Type B pancreatic cell (in vitro differentiated cells): ENCODE measurements at places on chromosomes 12 and 14.

DNA sequence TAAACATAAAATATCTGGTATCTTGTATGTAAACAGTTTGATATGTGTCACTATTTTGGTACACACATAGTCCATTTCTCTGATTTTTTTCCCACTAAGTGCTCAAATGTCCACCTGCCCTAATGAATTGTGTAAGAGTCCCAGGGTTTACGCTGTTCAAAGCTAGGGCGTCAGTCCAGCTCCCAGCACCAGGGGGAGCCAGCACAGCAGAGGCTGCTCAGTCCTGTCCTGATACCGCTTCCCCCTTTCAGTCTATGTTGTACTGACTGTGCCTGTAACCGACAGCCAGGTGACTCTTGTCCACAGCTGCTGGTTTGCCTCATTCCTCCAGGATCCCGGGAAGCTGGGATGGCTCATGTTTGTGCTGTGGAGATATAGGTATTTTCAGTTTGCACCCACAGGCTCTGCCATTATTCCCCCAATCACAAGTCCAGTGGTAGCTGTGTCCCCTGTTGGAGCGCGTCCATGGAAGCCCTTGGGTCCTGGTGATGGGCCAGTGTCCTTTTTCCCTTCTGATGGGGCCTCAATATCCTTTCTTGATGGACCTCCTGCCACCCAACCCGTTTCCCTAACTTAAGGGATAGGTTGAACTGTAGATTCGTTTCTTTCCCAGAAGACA lies 242.0 kb downstream of the NEDD1 start:
- peak; percentile 71 for DNase-seq

DNA sequence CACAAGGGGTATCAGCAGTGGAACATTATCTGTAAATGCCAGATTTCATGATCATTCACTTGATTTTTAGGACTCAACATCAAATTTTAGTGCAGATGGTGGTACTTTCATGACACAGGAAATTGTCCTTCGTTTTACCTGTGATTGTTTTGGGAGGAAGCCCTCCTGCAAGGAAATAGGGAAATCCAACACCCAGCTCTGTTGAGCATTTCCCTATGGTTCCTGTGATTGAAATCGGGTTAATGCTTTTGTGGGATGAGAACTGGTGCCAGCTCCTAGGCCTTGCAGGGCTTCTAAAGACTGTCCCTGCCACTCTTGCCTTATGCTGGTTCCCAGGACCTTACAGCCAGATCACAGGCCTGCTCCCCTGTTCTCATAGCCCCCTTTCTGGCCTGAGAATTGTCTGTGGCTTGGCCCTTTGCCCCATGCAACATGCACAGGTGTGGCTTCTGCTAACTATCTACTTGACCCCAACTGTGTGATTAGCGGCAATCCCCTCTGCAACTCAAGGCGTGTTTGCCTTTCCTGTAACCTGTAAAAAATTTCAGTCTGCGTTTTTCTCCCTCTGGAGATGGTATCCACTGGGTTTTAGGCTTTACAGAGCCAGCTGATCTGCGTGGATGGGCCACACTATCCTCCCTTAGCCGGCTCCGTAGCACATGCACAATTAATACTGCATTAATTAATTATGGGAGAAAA lies 112.5 kb downstream of the ETV6 start:
- DNase-seq = no peak

GRCh38 chr12:114190971-114191370 lies 215.0 kb downstream of the TBX5 start:
- no peak for DNase-seq

DNA sequence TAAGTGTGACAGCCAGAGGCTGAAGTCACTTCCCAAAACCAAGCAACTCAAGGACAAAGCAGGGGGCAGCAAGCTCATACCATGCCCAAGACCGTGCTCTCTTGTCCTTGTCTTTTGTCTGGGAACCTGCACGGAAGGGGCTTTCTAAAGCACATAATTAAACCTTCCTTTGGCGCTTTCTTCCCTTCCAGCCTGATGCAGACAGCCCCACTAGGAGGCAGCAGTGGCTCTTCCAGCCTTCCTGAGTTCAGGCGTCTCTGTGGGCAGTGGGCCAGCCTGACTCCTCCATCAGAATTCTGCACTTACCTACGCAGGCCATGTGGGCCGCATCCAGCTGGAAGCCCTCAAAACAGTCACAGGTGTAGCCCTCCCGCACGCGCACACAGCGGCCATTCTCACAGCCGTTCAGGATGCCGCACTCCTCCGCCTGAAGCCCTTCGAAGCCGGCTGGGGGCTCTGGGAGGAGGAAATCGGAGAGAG lies 7.6 kb downstream of the ISCA2 start:
- no peak for DNase-seq

DNA sequence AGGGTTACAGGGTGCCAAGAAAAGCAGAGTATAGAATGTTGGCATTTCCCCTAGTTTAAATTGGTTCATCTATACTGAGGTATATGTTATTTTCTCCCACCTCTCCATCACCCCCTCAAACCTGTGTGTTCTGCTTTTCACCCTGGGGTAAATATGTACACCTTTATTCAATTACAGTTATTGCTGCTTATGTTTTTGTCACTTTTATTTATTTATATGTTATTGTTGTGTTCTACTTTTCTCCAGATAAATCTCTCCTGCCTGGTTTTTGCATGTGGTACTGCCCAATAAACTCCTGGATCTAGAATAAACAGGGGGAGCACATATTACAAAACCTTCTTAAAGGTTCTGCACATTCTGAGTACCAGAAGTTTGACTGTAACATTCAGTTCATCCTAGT lies 122.1 kb upstream of the NPAS3 start:
- no peak for DNase-seq

DNA sequence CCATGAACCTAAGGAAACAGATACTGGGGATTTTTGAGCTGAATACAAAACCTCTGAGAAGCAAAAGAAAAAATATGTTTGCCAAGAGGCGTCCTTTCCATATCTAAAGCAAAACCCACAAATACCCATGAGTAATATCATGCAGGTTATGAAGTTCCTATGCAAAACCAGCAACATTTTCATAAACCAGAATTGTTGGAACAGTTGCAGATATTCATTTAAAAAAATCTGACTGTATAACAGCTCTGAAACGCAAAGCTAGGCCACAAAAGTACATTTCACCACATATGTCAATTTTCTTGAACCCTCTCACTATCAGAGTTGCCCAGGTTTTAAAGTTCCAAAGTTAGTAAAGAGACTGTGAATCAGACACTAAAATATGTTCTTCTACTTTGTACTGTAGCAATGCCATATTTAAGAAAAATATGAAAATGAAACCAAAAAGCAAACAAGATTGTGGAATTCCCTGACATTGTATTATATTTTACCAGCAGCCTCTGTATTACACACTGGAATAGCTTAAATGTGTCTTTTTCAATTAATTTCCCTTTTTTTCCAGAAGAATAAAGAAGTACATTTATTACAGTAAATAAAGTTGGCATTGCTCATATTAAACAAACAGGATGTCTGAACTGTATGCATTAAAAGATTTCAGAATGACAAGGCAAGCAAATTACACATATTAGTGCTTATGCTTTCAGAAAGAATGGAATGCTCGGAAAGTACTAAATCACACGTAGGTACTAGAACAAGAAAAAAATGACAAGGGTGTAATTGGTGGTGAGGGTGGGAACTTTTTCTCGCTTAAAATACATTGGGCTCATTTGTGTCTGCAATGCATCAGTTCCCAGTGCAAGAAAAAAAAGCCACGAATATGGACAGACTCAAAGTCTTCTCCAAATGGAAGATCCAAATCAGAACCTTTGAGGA lies 33.6 kb upstream of the HIF1A start:
- no peak for DNase-seq

DNA sequence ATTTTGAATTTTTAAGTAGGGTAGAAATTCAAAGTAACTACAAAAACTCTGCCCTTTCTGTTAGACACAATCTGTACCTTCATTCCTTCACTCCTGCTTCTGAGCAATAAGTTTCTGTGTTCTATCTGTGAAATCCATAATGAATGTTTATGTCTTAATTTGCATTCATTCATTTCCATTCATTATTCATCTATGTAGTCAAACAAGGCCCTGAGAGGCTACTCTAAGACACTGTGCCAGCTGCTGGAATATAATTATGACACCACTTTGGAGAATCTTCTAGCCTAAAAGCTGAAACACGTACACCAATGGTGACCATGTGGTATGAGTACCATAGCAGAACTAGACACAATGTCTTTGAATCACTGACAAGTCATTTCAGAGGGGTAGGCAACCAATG lies 199.9 kb upstream of the FAR2 start:
- DNase-seq = no peak

- no peak for DNase-seq
Observed at GRCh38 chr12:32765906-32766305, 10.2 kb upstream of the YARS2 start.

DNA sequence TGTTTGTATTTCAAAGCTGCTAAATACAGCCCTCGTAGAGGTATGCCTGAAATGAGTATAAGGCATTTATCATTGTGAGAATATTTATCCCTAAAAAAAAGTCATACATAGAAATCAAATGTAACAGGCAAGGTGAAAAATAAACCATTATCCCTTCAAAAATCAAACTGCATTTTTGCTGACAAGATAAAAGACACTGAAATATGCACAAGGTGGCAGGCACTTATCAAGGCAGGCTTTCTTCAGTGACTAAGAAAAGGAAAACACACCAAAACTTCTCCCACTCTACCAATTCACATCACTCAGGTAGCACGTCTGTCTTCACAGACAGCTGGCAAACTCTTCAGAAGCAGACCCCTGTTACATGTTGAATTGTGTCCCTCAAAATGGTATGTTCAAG lies 23.6 kb downstream of the ARMH4 start:
- DNase-seq = no peak

DNA sequence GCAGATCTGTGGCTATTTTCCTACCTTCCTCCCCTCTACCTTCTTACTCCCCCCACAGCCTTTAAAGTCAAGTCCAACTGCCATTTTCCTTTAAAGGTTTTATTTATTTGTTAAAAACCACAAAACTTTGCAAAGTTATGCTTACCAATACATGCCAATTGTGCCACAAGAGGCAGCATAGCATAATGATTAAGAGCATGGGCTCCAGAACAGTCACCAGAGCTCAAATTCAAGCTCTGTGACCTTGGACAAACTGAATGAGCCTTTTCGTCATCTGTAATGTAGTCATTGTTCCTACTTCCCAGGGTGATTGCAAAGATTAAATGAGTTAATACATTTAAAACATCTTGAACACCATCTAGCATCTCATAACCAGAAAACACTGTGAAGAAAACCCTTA lies 13.0 kb upstream of the FMNL3 start:
- DNase-seq = no peak

DNA sequence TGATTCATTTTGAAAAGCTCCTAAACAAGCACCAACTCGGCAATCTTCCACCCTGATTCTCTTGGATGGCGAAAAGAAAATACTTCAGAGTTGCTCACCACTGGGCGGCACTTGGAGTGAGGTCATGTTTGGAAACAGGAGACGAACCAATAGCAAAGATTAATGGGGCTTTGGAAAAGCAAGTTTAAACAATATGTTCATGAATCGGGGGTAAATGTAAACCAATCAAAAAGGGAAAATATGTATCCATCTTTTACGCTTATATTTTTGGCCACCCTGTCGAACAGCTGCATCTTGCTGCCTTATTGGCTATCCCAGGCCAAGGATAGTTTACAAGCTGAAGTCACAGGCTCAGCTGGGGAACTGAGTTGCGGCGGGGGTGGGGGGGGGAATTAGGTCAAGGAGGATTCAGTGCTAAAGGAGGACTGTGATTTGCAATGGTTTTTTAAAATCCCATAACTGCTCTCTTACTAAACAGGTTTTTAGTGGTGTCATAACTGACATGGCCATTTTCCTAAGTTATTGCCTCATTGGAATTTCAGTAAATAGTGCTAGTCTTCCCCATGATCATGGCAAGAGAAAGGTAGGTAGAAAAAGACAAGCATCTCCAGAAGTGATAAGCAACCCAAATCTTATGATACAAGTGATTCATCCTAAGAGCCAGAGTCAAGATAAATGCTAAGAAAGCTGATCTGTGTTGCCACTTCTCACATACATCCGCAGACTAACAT lies 210.6 kb downstream of the PHLDA1 start:
- no peak for DNase-seq

DNA sequence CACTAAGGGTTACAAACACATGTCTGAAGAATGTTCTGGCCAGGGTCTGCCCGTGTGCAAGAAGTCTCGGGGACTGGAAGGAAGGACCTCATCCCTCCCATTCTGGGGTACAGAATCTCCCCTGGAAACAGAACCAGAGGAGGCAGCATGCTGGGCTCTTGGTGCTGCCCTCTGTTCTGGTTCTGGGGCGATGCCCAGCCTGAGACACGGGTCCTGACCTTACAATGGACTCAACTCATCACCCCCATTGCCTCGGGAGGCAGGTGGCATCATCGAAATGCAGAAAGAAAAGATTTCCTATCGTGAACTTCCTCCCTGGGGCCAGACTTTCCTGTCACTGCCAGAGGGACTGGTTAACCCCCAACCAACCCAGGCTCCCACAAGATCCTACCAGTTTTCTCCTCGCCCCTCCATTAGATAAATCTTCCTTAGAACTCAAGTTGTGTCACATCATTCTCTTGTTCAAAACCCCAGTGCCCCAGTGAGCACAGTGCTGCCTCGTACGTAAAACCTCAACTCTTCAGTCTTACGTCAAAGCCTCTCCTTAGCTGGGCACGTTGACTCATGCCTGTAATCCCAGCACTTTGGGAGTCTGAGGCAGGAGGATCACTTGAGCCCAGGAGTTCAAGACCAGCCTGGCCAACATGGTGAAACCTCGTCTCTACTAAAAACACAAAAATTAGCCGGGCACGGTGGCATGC lies 52.1 kb downstream of the PSMA6 start:
- DNase-seq = no peak

DNA sequence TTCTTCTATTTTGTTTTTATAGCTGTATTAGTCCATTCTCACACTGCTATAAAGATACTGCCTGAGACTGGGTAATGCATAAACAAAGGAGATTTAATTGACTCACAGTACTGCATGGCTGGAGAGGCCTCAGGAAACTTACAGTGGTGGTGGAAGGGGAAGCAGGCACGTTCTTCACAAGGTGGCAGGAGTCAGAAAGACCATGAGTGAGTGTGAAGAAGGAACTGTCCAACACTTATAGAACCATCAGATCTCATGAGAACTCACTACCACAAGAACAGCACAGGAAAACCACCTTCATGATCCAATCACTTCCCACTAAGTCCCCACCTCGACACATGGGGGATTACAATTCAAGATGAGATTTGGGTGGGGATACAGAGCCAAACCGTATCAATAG lies 42.3 kb downstream of the ARMH4 start:
- no peak for DNase-seq

DNA sequence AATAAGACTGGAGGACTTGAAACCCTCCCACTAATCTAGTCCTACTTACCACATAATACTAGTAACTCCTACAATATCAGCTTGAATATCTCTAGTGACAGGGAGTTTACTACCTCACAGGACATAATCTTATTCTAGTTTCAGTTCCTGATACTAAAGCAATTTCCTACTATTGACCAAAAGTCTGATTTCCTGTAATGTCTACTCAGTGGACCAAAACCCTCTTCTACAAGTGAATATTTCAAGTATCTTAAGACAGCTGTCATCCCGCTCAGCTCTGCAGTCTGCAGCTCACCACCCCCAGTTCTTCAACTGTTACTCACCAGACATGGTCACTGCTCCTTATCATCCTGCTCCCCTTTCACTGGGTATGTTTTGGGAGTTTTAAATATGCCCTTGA lies 70.8 kb upstream of the TMCC3 start:
- no peak for DNase-seq
